ENCODE measurements at places on chromosomes 16 and 17.

- DNase-seq: no peak
Measured at GRCh38 chr17:33498069-33498468, 205.0 kb upstream of the ASIC2 start.

DNA sequence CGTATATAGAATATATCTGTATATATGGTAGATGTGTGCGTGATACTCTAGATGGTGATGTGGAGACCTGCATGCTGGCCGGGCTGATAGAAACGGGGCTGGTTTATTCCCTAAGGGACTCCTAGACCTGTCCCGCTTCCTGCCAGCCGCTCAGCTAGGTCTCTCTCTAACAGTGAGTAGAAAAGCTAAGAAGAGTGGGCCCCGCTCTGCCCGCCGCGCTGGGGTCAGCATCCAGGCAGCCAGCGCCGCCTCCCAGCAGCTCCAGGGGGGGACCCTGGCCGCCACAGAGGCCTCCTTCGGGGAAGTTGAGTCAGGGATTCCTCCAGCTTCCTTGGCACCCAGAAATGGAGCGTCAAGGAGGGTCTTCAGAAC is 9.4 kb downstream of the CYGB start:
- DNase-seq: no peak

DNA sequence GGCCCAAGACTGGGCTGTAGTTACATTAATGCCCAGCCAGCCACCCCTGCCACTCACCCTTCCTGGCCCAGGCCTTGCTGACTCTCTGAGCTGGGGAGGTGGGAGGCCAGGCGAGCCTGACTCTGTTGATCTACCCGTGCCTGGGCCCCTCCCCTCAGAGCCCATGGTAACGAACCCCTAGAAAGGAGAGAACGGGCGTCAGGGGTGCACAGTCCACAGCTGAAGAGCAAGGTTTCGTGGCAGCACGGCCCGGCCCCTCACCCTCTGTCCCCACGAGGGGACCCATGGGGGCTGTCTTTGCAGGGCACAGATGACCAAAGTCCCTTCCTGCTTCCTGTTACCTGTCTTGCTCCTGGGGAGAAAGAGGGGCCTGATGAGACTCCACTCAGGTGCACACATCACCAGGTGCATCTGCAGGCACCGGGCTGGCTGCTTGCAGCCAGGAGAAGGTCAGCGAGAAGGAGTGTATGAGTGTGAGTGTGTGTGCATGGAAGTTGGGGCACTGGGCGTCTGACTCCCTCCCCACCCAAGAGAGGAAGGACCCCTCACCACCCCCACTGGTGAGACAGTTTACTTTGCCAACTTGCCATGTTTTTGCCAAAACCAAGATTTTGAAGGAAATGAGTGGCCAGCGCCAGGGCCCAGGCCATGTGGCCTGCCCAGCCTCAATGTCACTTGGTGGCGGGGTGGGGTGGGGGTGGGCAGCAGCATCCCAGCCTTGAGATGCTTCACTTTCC is 359.1 kb downstream of the SEC14L1 start:
- peak; percentile 67 for DNase-seq

DNA sequence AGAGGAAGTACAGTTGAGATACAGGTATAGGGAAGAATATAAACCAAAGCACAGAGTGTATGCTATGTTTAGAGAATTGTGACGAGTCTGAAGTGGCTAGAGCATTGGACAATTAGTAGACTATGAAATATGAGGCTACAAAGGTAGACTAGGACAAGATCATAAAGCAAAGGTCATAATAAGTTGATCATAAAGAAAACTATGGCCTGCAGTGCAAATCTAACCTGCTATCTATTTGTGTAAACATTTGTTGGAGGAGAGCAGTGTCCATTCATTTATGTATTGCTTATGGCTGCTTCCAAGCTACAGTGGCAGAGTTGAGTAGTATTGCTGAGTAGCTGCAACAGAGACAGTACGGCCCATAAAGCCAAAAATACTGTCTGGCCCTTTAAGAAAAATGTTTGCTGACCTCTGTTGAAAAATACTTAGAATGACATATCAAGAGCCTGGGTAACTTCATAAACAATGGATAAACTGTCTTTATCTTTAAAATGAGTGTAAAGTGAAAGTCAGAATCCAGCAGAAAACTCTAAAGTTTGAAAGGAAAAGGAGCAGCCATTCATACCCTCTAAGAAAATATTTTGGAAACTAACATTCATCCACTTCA is 14.5 kb upstream of the OR1E2 start:
- no peak for DNase-seq

- DNase-seq: no peak
Measured at GRCh38 chr17:66485309-66485947, 183.0 kb downstream of the PRKCA start.

DNA sequence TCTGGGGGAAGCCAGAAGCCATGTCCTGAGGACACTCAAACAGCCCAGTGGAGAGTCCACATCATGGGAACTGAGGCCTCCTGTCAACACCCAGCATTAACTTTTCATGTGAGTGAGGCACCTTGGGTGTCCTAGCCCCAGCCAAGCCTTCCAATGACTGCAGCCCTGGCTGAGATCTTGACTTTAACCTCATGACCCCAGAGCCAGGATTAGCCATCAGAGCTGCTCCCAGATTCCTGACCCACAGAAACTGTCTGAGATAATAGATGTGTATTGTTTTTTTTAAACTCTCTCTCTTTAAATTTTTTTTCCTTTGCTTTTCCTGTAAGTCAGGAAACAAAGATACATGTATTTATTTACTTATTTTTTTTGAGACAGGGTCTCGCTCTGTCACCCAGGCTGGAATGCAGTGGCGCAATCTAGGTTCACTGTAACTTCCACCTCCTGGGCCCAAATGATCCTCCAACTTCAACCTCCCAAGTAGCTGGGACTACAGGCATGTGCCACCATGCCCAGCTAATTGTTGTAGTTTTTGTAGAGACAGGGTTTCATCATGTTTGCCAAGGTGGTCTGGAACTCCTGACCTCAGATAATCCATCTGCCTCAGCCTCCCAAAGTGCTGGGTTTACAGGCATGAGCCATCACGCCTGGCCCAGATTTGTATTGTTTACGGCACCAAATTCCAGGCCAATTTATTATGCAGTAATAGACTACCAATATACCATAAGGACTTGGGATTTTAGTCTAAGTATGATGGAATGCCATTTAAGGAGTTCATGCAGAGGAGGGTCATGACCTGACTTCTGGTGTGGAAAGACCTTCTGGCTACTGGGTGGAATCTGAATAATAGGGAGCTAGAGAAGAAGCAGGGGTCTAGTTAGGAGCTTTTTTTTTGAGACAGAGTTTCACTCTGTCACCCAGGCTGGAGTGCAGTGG is 14.0 kb upstream of the TMEM94 start:
- DNase-seq: no peak

DNA sequence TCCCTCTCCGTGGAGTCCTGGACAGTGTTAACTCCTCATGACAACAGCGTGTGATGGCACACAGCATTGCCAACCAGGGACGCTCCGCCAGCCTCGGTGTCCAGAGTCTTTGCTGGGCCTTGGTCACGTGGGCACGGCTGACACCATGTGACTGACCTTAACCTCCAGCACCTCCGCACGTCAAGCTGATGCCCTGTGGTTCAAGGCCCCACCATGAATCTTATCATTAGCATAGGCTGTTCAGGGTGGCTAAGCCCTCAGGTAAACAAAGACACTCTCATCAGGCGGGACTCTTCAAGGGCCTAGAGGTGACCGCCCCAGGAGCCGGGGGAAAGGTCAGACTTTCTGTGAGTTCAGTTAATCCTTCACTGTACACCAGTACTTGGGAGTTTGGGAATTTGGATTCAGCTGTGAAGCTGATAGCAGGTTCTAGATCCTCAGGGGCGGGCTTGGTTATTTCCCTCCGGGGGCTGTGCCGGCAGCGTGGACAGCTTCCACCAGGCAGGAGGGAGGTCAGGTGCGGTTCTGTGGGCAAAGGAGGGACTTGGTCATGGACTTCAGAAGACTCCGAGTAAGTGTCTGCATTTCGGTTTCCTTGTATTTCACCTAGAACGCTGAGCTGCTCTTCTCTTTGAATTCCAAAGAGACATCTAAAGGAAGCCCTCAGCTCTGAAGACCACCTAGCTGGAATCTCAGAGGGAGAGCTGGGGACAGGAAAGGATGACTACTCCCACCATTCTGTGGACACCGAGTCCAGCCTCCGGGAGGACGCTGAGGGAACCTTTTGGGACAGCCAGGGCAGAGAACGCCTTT is 195.5 kb upstream of the CIBAR2 start:
- no peak for DNase-seq

All from chondrocyte (in vitro differentiated cells).